Suppressor macrophage treated with lipopolysaccharide for 1 hour (primary cell): ENCODE measurements at places on chromosomes 11 and 22.
A peak's percentile ranks its signal among the peaks of the same experiment; 100 is the strongest.

GRCh38 chr11:63527667-63528066, 8.9 kb upstream of the PLAAT4 start:
- DNase-seq = no peak

DNA sequence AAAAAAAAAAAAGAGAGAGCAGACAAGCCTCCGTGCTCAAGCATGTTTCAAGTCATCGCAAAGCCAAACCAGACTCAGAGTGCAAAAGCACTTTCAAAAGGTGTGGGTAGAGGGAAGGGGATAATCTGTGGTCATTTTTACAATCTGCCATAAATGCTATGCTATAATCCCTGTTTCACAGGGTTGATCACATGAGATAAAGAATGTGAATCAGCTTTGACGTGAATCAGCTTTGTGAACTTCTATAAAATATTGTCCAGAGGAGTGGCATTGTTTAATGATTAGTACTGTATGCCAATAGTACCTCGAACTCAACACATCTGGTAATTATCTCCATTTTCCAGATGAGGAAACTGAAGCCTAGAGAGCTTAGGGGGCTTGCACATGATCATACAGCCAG, 20.0 kb upstream of the POLD3 start:
- no peak for DNase-seq

GRCh38 chr11:105189581-105189980, 50.0 kb upstream of the CARD18 start:
- peak; percentile 82 for DNase-seq

DNA sequence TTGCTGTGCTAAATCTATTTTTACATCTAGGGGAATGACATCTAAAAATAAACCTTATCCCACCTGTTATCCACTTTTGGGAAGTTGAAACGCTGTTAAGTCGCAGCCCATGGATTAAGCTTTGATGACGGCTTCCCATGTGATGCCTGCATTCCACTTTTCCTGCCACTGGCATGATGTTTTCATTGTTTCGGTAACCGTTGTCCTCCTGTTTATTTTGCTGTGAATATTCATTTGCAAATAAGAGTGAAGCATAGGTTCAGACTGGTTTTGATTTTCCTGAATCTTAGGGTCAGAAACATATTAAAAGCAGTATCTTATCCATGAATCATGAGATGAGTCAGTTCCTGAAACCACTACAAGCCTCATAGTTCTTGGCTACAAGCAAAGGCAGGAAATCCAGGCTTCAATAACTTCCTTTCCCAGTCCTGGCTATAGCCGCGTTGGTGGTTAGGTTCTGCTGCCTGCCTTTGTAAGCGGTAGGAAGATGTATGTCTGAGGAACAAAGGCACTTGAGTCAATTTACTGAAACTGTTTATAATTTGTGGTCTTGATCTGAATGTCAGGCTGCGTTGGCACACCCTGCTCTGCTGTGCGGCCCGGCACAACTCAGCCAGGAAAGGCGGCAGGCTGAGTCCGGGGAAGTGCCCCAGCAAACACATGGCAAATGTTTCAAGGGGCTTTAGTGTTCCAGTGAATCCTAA, 19.4 kb downstream of the TEAD1 start:
- DNase-seq = peak; percentile 79

DNA sequence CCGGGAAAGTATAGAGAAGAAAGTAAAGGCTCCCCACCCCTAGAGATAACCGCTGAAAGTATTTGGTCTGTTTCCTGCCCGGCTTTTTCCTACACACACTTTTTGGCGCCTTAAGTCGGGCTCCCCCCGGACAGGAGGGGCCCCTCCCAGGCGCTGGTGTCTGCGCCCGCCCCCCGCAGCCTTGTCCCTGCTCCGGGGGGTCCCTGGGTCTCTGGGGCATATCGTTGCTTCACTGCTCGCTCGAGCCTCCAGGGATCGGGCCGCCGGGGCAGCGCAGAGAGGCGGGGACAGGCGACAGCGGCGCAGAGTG, 928 bp upstream of the CRACR2B start:
- DNase-seq = no peak

- no peak for DNase-seq
These were observed 34.4 kb upstream of the CD82 start for GRCh38 chr11:44531116-44531504.

- DNase-seq = peak; percentile 22
These were observed 15.9 kb downstream of the DKK3 start for GRCh38 chr11:11992257-11993212.

DNA sequence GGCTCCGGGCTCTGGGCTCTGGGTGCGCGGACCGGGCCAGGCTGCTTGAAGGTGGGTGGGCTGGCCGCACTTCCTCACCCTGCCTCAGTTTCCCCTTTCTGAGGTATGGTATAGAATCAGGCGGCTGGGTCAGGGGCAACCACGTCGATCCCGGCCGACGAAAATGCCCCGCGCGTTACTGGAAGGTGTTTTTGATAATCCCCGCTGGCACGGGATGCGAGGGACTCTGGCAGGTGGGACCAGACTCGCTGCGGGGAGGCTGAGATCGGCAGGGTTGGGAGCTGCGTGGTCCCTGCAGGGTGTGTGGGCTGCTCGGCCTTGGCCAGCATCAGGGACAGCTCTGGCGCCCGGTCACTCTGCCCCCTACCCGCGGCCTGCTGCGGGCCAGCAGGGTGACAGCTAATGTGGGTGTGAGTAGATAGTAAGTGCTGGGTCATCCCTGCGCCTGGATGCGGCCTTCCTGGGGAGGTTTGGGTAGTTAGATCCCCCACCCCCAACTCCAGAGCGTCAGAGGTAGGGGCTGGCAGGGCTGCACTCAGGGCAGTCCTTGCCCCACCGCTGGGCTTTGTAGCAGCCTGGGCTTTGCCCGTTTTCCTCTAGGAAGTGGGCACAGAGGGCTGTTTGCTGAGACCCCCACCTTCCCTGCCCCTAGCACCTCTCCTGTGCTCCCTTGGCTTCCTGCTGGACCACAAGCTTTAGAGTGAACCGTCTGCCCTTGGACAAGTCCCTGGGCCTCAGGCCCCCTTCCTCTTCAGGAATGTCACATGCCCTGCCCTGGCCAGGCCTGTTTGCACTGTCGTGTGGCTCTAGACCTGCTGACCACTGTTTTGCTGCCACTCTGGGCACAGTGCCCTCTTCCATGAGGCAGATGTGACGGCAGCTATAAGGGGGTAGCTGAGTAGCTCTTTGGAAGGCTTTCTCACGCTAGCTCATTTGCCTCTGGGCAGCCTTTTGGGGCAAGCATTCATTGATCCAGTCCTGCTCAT, 579 bp downstream of the TANGO2 start:
- DNase-seq = peak; percentile 55

DNA sequence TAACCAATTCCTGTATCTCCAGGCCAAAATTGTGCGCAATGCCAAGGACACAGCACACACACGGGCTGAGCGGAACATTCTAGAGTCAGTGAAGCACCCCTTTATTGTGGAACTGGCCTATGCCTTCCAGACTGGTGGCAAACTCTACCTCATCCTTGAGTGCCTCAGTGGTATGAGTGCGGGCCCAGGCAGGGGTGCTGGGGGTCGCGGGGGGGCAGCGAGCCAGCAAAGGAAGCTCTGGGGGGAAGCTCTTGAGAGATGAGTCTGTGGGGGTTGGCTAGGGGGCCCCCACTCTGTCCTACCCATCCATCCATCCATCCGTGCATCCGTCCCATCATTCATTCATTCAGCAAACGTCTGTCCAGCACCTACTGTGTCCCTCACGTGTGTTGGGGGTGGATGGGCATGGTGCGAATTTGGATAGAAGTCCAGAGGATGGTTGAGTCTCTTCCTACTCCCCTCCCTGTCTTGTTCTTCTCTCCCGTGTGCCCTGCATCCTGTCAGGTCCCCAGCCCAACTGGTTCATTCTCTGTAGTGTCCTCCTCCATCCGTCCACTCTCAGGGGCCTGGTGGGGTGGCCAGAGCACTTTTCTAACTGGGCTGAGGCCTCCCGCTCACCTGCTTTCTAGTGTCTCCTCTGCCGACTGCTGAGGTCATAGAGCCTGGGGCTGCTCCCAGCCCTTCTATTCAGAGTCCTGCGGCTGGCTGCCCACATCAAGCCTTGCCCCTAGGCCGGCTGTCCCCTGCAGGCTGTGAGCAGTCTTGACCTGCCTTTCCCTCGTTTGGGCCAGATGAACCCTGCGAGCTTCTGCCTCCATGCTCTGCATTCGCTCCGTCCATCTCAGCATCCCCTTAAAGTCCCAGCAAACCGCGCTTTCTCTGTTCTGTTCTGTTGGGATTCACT, 3.3 kb downstream of the RPS6KB2 start:
- no peak for DNase-seq

GRCh38 chr11:1348146-1348795, 38.8 kb upstream of the TOLLIP start:
- DNase-seq = no peak

- no peak for DNase-seq
These were observed 519.8 kb downstream of the BRD1 start for GRCh38 chr22:49307870-49308269.

DNA sequence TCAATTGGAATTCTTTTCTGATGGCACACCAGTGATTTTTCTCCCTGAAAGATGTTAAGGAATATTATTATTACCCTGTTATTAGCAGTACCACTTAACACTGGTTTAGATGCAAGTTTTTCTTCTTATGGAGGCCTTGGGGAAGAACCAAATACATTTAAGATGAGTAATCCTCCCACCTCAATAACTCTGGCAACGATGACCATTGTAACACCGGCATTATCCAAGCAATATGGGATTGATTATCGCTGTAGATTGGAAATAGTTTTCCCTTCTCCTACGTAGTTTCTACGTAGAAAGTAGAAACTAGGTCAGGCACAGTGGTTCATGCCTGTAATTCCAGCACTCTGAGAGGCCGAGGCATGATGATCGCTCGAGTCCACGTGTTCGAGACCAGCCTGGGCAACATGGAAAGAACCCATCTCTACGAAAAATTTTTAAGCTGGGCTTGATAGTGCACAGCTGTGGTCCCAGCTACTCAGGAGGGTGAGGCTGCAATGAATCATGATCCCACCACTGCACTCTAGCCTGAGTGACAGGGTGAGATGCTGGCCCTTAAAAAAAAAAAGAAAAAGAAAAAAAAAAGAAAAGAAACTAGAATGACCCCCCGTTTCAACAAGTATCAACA, 45.5 kb downstream of the PACSIN2 start:
- DNase-seq = no peak

GRCh38 chr22:28351476-28351875, 328.2 kb downstream of the TTC28 start:
- DNase-seq = no peak

- no peak for DNase-seq
These were observed 30.3 kb downstream of the PDGFB start for GRCh38 chr22:39214383-39215069.

DNA sequence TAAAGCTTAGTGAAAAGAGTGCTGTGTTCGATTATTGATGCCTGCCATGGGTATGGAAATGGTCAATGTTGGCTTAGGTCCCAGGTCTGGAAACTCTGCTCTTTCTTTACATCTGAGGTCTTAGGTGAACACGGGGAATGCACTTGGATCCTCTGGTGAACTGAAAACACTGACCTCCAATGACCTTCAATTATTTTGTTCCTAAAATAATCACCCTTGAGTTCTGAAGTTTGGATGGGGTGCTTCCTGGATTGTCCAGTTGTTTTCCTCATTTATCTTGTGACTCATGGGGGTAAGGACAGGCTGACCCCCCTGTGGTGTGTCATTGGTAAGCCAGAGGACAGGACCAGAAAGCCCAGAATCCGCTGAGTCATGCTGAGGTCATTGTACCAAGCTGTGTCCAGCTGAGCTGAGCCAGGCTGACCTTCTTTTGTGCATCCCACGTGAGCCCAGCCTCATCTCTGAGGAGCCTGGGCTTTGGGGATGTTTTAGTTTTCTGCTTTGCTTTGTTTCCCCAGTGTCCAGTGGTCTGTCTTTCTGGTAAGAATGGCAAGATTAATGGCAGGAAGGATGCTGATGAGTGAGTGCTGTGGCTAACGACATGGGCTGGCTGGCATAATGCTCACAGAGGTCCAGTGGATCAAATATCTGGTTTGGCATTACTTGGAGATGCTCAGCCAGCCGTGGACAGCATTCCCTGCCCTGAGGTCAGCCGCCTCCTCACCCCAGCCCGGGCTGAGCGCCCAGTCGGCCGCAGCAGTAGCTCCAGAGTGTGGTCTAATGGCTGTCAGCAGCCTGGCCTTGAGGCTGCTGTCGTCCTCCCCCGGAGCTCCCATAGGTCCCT, 35.6 kb downstream of the AMPD3 start:
- peak; percentile 96 for DNase-seq

- no peak for DNase-seq
These were observed 78.4 kb downstream of the SIK3 start for GRCh38 chr11:117019871-117020270.

GRCh38 chr11:118530180-118530682, 761 bp upstream of the TMEM25 start:
- DNase-seq = no peak

GRCh38 chr22:19043121-19044085, 78.8 kb downstream of the DGCR2 start:
- DNase-seq = no peak

DNA sequence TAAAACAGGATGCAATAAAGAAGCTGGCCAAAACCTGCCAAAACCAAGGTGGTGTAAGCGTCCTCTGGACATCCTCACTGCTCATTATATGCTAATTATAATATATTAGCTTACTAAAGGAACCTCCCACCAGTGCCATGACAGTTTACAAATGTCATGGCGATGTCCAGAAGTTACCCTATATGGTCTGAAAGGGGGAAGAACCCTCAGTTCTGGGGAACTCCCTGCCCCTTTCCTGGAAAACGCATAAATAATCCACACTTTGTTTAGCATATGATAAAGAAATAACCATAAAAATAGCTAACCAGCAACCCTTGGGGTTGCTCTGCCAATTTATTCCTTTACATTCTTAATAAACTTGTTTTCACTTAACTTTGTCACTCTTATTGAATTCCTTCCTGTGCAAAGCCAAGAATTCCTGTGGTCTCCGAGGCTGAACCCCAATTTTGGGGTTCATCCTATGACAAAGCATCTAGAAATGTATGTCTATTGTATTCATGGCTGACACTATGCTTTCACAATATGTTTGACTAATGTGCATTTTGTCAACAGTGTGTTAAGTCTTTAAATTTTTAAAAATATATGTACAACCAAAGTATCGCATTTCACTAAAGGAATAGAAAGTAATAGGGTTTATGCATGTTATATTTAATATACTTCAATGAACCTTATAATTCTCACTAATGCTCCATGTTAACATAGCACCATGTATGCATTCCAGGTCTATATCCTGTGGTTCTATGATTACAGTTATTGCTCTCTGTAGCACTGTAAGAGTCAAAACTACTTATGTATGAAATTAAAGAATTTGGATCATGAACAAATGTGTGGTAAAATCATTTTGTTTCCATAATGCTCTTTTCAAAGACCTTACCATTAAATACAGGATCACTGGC, 25.1 kb downstream of the LGR4 start:
- no peak for DNase-seq

DNA sequence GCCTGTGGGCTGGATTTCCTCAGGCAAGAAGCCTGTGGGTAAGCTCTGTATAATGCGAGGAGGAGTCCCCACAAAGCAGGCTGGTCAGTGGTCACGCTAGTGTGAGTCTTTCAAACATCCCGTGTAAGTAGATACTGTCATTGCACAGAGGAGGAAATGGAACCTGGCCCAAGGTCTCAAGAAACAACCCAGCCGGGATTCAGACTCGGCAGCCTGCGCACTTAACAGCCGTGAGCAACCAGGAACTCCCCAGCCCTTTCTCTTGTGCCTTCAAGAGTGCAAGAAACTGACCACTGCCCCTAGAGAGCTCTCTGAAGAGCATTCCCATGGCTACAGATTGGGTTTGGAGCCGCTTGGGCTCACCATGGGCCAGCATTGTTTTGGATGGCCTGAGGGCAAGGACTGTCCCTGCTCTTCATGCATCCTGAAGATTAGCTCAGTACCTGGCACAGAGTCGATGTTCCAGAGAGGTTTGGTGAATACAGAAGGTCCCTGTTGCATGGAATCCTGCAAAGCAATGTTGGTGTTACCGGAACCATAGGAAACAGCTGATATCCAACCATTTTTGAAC, 6.0 kb downstream of the MPST start:
- DNase-seq = no peak

GRCh38 chr11:131965504-131965903, 595.1 kb downstream of the NTM start:
- no peak for DNase-seq
